ENCODE measurements at places on chromosomes 2 and 18.

GRCh38 chr18:34807106-34807796 lies 97.2 kb downstream of the DTNA start:
- DNase-seq, result no peak

- no peak for DNase-seq
These were observed 7.7 kb downstream of the FAM228A start for GRCh38 chr2:24182507-24182906.

GRCh38 chr2:119475225-119475856 lies 43.7 kb downstream of the TMEM37 start:
- DNase-seq, result no peak

DNA sequence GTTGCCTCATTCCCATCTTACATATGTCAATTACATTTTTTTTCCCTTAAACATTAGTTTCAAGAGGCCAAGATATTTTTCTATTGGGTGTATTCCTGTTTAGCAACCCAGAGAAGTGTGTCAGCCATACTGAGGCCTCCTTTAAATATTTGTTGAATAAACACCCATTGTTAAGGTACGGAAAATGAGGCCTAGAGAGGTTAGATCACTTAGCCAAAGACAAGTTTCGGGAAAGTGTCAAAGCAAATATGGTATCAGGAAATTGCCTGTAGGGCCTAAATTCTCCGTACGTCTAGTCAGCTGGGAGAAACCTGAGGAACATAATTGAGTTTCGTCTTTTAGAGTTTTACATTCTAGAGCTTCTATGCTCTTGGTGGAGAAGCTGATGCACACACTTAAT lies 1138.3 kb downstream of the DPP10 start:
- DNase-seq, result no peak

DNA sequence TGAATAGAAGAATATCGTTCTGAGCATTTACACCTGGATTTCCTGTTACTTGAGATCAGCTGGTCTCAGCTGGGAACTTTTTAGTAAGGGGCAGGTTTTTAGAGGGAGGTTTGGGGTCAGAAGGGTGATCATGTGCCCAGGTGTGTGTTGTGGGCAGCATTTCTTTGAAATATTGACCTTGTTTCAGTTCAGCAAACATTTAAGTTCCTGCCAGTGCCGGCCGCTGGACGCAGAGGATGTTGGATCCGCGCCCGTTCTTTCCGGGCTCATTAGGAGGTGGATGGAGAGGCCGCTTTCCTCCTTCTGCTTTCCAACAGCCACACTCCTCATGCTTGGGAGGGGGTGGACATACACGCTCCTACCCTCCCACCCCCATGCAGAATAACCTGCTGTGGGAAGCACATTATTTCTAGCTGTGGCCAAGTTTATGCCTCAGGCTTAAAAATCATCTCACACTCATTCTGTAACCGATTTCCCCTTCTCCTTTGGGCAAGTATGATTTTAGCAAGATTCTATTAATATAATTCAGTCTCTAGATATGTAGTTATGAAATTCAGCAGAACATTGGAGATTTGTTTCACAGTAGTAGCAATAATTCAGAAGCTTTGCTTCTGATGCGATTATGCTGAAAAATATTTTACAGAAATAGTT lies 131.4 kb downstream of the ZNF236 start:
- DNase-seq, result no peak

- no peak for DNase-seq
These were observed 320.7 kb downstream of the LRP1B start for GRCh38 chr2:141810148-141810547.

DNA sequence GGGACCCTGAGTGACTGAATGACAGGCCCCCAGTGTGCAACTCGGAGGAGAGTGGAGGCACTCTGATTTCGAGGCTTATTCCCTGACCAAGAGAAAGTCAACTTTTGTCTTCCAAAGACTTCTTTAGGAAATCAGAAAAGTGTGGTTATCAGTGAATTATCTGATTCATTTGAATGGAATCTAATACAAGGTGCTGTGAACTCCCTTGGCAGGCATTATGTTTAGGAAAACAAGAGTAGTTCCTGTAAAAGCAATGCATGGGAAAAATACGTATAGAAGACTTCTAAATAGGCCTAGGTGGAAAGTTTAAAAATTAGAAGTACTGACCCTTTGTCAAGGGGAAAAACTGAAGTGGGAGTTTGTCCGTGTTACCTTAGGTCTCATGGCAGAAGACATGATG lies 269.4 kb downstream of the GBX2 start:
- no peak for DNase-seq

- no peak for DNase-seq
These were observed 46.7 kb upstream of the ST6GAL2 start for GRCh38 chr2:106932644-106933043.

DNA sequence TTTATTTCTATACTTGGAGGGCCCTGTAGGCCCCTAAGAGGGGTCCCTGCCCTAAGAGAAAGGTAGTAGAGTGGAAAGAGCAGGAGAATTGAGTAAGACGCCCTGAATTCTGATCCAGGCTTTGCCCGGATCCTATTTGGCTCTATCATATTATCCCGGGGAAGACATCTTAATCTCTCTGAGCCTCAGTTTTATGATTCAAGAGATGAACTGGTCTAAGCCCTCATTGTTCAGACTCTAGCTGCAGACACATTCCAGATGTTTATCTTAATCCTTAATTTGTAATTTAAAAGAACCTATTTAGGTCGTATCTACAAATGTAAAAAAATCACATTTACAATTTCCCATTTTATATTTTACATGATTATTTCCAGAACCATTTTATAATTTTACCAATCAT lies 220.1 kb downstream of the AGPS start:
- DNase-seq, result no peak

- DNase-seq, result no peak
These were observed 22.7 kb downstream of the NOSTRIN start for GRCh38 chr2:168825126-168825525.

DNA sequence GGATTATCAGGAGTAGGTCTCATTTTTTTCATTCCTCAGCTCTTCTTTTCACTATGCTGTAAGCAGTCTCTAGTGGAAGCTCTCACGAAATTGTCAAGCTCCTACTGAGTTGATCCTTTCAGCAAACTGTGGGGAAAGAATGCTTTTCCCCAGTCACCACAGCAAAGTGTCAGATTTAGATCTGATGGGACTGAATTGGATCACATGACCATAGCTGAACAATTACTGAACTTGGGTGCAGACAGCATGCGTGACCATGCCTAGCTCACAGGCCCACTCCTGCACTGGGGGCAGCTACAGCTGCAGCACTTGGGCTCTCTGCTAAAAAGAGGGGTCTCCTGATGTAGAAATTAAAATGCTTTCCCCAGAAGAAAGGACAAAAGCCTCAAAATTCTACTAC lies 3.1 kb downstream of the ARHGAP15 start:
- no peak for DNase-seq

All from BJ (cell line).